ENCODE measurements at places on chromosomes 1 and 21.

GRCh38 chr1:46717654-46718053 lies 1.3 kb downstream of the EFCAB14 start:
- no peak for DNase-seq

GRCh38 chr1:178243890-178244289 lies 150.0 kb downstream of the RASAL2 start:
- DNase-seq = no peak

- DNase-seq = no peak
These were observed 110.0 kb upstream of the COL11A1 start for GRCh38 chr1:103218369-103218768.

DNA sequence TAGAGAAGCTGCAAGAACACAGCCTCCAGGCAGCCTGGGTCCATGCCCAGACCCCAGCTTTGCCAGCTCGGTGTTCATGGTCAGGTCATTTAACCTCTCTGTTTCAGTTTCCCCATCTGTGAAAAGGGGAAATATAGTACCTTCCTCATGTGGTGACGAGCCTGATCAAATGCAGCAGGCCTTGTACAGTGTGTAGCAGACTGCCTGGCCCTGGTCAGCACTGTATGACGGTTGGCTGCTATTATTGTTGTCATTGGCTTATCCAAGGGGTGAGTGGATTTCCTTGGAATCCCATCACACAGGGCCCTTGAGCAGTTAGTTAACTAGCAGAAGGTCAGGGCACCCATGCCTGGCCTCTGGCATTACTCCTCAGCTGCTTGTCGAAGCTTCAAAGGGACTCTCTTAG lies 6.6 kb upstream of the TMEM51 start:
- DNase-seq = no peak

DNA sequence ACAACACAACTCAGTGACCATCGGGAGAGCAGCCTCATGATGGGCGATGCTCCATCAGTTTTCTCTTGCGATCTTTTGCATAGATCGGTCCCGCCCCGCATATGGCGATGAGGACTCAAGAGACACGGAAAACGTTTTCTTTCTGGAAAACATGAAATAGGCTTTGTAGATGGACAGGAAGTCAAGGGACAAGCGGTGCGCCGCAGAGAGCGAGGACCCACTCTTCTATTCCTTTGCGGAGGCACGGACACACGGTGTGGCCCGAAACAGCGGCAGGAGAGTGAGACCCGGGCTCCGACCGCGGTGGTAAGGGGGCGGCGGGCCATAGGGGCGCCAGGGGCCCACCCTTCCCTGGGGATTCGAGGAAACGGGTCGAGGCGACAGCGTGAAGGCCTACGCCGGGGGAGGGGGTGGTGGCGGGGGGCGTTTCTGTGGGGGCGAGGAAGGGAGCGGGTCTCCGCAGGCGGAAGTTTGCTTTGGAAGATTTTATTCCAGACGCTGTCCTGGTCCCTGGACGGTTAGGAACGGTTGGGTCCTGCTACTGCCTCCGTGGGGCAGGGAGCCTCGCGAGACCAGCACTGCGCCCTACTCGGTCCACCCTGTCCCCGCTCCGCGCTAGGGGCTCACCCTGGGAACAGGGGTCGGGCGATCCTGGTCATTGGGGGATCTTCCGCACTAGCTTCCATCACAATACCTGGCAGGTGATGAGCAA lies 796 bp upstream of the TDRKH start:
- DNase-seq = no peak

GRCh38 chr1:102628109-102628613 lies 480.2 kb downstream of the COL11A1 start:
- DNase-seq = peak; percentile 20

DNA sequence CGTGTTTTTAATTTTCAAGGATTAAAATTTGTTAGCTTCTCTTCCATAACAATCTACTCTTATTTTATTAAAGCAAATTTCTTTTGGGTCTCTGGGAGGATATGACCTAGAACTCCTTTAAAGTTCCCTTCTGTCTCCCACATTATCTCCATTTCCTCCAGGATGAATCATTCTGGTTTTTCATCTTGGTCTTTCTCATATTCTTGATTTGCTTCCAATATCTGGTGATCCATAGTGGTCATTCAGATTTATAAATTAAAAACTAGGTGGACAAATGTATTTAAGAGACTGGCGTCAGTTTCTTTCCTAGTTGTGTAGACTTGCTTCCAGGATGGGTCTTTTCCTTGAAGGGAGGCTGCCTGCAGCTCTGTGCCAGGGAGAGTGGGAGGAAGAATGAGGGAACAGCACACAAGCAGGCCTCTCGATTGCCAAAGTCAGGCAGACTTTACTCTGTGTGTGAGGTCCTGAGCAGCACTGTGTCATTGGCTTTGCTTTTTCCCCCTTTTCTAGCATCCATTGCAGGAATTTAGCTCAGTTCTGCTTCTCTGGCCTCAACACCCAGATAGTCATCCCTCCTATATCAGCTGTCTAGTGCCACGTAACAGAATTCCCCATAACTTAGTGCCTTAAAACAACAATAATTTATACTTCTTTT lies 48.1 kb upstream of the FOXO6 start:
- no peak for DNase-seq

DNA sequence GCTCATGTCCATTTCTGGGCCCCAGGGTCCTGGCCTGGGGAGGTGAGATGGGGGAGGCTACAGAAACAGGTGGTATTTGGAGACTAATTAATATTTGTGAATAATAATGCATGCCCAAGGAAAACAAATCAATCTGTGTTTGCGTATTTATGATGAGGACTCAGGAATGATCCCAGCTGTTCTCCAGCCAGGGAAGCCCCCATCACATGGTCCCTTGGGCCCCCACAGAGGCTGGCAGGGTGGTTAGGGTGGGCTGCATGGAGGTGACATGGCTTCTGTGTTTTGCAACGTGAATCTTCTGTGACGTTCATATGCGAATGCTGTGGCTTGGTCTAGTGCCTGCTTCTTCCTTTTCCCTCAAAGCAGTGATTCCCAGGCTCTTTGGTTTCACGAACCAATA lies 10.5 kb downstream of the PTPRF start:
- no peak for DNase-seq

DNA sequence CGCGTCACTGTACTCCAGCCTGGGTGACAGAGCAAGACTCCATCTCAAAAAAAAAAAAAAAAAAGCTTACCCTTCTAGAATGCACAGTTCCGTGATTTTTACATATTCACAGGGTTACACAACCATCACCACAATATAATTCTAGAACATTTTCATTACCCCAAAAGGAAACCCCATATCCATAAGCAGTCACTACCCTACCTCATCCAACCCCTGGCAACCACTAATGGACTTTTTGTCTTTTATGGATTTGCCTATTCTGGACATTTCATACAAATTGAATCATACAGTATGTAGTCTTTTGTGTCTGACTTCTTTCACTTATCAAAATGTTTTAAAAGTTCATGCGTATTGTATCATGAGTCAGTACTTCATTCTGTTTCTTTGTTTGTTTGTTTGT lies 22.8 kb downstream of the SYF2 start:
- no peak for DNase-seq

DNA sequence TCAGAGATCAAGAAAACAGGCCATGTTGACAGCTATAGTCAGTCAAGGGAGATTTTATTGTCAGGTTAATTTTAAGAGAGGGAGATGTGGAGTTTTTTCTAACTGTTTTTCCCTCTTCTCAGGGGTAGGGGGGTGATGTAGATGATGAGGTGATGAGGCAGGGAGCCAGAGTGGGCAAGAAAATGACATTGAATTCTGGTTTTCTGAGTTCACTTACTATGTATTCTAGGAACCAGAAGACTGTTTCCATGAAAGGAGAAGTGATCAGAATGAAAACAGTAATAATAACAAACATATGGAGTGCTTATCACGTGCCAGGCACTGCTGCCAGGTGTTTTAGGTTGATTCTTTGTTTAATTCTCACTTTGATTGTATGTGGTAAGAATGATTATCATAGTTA lies 40.2 kb downstream of the CASQ2 start:
- DNase-seq = no peak

GRCh38 chr1:30786264-30786991 lies 28.9 kb upstream of the LAPTM5 start:
- peak; percentile 66 for DNase-seq

DNA sequence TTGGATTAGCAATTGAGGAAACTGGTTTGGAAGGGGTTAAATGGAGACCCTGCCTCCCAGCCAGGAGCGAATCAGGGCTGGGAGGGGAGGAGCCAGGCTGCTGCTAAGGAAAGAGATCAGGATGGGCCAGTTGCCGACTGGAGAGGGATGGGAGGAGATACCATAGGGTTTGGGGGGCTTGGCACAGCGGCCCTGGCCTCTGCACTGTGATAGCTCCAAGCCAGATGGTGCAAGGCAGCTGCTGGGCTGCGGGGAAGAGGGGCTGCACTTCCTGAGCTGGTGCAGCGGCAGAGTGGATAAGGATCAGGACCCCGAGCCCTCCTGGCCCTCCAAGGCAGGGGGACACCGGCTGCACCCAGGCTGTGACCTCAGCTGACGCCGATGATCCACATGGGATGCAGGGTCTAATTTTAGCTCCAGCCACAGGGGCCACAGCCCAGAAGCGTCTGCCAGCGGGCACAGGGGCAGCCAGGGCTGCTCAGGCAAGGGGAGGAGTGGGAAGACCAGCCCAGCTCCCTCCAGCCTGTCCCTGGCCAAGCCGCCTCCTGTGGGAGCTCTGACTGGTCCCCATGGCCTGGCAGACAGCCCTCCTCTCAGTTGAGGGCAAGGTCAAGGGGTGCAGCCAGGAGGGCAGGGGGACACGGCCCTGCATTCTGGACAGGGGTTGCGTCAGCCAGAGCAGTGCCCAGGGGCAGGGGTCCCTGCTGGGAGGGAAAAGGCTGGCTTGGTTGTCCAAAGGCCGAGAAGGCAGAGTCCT lies at the start of gene EXTL1:
Gene EXTL1 (plus strand): TSS at position 129 of the 757 bp plus-strand sequence. CDS start 872 bp downstream, outside the sequence.
- DNase-seq = no peak

DNA sequence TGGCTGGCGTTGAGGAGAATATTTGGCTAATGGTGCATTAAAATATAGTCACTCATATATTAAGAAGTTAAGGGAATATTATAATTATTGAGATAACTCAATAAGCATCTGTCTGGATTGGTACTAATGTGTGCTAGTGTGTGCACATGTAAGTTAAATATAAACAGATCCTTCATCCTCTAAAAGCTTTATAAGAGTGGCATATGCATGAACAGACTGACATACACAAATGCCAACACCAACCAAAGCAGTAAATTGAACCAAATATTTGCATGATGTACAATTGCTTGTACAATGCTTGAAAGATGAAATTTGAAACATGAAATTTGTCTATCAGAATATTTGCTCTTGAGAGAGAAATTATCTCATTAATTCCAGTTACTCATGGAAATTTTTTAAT lies 344.9 kb downstream of the ADGRL2 start:
- no peak for DNase-seq

GRCh38 chr1:171127501-171127900 lies 36.8 kb downstream of the FMO3 start:
- DNase-seq = peak; percentile 64

DNA sequence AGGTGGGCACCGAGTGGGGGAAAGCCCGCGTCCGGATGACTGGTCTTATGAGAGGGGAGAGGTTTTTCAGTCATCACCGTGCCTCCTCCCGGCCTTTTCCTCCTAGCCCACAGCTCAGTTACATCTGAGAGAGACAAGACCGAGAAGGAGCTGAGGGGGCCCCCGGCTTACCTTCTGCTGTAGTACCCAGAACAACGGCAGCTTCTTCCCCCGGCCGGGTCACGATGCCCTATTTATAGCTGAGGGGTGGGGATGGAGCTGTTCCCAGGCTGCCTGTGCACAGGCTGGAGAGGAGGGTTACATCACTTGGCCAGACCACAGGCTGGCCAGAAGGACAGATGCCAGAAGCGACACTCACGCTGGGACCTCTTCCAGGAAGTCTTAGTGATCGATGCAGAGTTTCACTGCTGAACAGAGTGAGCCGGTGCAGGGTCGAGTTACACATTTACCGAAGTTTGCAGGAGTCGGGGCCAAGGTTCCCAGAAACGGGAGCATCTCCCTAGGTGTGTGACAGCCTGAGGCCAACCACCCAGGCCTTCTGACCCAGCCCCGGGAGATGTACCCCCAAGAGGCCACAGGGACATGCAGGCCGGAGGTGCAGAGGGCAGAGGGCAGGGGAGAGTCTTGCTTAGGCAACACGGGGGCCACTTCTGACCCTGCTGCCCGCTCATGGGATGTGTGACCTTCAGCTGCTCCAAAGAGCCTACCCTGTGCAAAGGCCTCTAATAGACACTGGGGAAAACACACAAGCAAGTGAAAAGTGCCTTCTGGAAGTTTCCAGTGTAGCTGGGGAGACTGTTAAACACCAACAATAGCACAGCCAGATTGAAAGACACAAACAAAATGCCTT lies at the start of gene AGT:
Gene AGT (minus strand): TSS at position 208 of the 850 bp plus-strand sequence. CDS start 3,299 bp downstream, outside the sequence.
- DNase-seq = peak; percentile 83

- no peak for DNase-seq
These were observed 54.7 kb downstream of the NTPCR start for GRCh38 chr1:233005156-233005555.

- DNase-seq = no peak
These were observed 370.5 kb upstream of the PBX1 start for GRCh38 chr1:164188497-164188896.

DNA sequence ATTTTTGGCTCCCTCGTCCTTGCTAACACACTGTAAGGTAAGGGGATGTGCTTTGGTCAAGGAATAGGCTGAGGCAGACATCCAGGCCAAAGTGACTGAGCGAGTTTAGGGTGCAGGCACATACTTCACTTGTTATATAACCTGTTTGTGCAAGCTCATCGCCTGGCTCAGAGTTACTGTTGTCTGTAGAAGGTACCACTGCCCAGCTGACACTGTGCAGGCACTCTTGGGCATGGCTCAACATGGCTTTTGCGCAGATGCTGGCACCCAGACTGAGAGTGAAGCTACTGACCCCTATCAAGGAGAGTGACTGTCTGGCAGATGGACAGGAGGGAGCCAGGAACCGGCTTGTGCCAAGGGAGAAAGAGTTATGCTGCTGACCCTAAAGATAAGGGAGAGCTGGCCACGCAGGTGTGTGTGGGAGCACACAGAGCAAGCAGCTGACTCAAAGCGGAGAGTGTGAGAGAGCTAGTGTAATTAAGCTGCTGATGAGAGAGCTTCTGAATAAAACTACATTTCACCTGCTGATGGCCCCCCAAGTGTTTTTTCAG lies 307.3 kb upstream of the USP24 start:
- no peak for DNase-seq

- no peak for DNase-seq
These were observed 14.8 kb downstream of the LGR6 start for GRCh38 chr1:202208351-202208857.
